HFFc6 (cell line): ENCODE measurements at places on chromosomes 1 and 21.

DNA sequence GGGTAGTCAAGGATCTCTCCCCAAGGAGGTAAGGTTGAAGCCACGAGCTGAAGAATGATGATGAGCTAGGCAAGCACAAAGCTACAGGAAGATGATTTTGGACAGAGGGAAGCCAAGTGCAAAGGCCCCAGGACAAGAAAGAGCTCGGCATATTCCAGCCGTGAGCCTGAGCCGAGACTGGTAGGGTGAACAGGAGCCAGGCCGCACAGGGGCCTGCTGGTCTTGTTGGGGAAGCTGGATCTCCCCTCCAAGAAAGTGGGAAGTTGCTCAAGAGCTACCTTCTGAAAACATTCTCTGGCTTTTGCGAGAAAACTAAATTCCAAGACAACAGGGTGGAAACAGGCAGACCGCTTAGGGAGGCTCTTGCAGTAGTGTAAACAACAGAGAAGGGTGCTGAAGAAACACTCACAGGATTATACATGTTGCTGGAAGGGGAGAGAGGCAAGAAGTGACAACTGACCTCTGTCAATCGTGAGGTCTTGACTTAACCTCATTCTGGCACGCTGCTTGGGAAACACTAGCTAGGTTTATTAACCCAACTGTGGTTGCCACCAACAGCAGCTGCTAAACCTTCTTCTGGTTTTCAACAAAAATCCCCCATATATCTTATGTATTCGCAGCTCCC, 625.2 kb downstream of the SMYD3 start:
- no peak for DNase-seq

DNA sequence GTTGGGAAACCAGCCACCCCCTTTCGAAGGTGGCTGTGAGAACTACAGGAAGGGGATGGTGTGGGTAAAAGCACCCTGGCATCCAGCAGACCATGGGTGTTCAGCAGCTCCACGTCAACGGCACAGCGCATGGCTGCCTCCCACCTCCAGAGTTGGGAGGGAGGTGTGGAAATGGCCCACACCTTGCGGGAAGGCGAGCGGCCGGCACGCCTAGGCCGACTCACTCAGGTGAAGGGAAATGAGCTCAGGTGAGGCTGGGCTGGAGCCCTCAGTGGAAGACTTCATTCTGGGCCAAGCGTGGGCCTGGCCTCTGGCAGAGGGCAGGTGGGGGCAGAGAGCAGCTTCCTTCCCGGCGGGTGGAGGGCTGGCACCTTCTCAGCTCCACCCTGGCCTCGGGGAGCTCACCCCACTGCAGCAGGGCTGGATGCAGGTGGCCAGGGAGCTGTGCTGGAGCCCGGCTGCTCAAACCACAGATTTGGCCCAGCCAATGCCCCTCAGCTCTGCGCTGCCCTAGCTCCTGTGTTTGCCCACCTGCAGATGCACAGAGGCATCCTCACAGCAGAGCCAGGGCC, 24.8 kb upstream of the ALDH4A1 start:
- DNase-seq: no peak

DNA sequence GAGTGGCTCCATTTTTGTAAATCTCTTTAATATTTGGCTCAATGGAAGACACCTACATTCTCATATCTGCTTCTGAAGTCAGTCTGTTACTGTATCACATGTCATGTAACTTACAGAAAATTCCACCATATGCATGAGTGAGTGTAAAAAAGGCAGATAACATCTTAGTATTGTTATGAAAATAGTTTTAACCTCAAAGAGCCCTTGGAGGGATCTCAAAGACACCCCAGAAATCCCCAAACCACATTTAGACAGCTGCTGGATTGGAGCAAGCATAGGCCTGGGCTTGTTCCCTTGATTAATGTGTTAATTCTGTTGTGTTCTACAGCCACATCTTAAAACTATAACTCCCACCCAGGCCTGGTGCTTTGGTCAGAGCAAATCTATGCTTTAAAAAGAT, 16.9 kb downstream of the MACO1 start:
- DNase-seq: no peak

- DNase-seq: peak; percentile 8
These were observed 532.2 kb downstream of the MATN1 start for GRCh38 chr1:30191154-30191702.

- DNase-seq: peak; percentile 30
These were observed 777 bp downstream of the NUDT17 start for GRCh38 chr1:145846201-145846612.

- no peak for DNase-seq
These were observed 379.9 kb downstream of the PTBP2 start for GRCh38 chr1:97101509-97101908.

DNA sequence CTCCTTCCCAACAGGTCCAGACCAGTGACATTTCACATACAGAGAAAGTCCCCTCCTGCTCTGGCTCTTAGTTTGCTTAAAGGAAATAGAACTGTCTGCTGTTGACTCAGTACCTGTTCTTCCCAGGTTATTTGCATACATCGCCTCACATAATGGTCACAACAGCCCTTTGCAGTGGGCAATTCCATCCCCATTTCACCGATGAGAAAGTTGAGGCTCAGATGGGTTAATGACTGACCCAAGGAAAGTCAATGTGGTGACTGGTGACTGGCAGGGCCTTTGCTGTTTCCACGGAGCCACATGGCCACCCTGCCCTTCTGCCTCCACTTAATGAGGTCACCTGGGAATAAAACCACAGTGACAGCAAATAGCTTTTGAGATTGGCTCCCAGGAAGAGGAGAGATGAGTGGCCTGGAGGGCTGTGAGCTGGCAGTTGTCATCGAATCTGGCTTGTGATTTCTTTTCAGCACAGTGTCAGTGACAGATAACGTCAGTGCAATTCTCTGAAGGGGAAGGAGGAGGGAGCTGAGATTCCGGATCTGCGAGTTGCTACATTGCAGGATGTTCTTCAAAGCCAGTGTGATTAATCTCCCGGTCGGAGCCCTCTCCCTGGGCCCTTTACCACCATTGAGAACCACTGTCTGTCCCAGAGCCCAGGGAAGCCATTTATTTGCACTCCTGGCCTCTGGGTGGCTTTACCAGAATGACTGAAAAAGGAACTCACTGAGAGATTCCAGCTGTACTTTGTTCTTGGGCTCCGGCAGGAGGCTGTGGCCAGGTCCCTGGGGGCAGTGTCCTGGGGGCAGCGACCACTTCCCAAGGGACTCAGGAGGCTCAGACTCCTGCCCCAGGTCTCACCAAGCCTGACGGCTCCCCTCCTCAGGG, 117.2 kb downstream of the CNIH3 start:
- peak; percentile 58 for DNase-seq
